ENCODE measurements at places on chromosomes 1 and 21.

- DNase-seq: no peak
Observed at GRCh38 chr1:91121366-91121765, 99.5 kb upstream of the ZNF644 start.

GRCh38 chr1:220552672-220553260 lies 24.8 kb downstream of the MARK1 start:
- DNase-seq: peak; percentile 31

- no peak for DNase-seq
Observed at GRCh38 chr1:114274621-114275317, 121.1 kb upstream of the SYT6 start.

GRCh38 chr1:7667625-7668218 lies 103.4 kb upstream of the VAMP3 start:
- DNase-seq: peak; percentile 88

DNA sequence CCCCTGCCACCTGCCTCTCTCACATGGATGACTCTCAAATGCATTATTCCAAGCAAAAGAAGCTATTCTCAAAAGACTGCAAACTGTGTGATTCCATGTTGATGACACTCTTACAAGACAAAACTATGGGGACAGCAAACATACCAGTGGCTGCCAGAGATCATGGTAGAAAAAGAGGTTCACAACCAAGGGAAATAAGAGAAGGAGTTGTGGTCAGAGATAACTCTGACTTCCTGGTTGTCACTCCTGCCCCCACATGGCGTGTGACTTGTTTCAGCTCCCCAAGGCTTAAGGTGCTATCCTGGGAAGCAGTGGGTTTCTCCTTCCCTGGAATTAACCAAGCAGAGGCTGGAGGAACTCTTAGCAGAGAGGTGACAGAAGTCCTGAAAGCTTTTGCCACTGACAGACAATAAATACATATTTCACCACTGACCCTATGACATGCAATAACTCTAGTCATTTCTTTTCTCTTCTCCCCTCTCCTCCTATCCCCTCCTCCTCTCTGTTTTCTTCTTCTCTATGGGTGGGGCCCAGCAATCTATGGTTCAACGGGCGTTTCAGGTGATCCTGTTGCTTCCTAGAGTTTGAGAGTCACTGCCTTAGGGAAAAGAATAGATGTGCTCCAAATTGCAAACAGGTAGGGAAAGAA lies 185.1 kb downstream of the FCRL5 start:
- DNase-seq: no peak

GRCh38 chr1:165073185-165074007 lies 283.1 kb downstream of the LMX1A start:
- DNase-seq: peak; percentile 79

DNA sequence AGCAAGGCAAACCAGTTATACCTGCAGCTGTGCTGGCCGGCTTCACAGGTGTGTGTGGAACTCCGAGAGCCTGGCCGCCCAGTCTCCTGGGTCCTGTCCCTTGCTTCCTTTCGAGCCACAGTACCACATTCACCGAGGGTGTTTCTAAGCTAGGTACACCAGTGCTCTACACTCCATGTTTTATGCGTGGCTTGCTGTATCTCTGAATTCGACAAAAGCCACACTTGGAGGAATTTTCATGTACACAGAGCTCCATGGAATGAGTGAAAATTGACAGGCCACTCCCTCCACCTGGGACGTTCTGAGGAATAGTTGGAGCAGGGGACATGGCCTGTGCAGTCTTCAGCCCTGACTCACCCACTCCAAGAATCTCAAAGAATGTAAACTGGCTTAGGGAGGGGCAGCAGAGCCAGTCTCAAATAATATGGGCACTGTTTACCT lies 14.0 kb downstream of the ETS2 start:
- peak; percentile 95 for DNase-seq

- DNase-seq: no peak
Observed at GRCh38 chr1:110756506-110756905, 81.8 kb upstream of the KCNA3 start.

DNA sequence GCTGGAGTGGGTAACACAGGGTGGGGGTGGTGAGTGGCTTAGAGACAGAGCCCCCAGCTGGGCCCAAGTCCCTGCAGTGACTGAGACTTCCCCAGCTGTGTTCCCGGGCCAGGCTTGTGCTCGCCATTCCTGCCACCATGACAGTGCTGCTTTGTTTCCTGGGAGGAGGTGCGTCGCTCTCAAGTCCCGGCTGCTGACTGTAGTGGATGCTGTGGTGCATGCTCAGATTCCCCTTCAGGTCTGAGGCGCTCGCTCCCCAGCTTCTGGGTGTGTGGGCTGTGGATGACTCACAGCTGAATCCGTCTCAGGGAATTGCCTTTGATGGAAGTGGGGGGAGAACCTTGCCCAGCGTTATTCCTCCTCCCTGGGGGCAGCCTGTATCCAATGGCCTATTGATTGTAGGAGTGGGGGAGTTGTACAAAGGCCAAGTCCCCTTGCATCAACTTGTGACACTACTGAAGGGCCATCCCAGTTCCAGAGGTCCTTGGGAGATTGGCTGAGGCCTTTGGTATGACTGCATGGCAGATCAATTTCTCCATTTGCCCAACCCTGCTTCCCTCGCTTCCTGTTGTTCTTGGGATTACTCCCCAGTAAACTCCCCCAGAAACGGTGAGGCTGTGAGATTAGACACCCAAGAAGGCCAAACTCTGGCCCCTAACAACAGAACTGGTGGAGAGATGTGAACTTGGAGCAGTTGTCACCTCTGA lies 17.8 kb upstream of the POU3F1 start:
- DNase-seq: peak; percentile 69

- DNase-seq: peak; percentile 82
Observed at GRCh38 chr21:45128613-45129188, 54.3 kb downstream of the ADARB1 start.

DNA sequence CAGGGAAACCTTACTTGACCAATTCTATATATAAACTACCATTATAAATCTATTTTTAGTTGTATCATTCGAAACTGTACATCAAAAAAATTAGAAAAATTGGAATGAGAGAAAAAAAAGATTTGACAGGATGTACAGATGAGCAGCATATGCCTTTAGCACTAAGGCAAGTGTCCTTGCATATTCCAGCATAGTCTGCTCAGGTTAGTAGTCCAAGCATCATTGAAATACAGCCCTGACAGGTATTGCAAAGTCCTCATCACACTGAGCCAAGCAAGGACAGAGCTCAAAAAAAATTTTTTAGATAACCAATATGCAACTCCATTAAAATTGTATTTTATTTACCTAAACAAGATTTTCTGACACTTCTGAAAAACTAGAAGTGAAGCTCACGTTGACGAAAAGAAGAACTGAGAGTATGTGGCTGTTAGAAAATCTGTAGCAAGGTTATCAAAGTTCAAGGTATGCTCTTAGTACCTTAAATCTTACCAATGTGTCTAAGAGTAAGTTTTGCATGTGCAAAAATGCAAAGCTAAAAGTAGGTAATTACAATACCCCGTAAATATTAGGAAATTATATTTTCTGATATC lies 465.6 kb upstream of the ADGRL4 start:
- no peak for DNase-seq

DNA sequence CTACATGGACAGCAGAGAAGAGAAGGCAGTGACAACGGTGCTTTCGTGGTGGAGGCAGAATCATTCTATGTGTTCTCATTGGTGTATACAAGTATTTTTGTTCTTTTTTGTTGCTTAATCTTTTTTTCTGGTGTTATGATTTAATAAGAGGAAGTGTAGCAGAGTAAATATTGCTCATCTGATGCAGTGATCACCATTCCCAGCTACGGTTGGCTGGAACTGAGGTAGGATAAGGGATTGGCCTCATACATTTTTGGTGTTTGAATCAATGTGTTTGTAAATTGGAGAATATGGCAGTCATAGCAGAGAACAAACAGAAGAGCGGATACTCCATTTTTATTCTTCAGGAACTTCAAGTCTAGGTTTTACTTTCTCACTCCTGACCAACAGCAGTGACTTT lies 76.6 kb downstream of the UBE2U start:
- peak; percentile 93 for DNase-seq

Data from PC-3 (cell line).